ENCODE measurements at places on chromosomes 2 and 18. TPM values are rescaled to one million over a fixed set of nuclear protein-coding genes. Genes with fewer than 3 reads are reported as not detected.

Gene LGALSL
- total RNA-seq = 12.1 TPM

Gene TMEM18
- total RNA-seq = 31.4 TPM

Gene GNAL
- total RNA-seq = 2.4 TPM

GRCh38 chr18:58247363-58247834 is 203.4 kb downstream of the NEDD4L start:
- peak; percentile 30 for DNase-seq

DNA sequence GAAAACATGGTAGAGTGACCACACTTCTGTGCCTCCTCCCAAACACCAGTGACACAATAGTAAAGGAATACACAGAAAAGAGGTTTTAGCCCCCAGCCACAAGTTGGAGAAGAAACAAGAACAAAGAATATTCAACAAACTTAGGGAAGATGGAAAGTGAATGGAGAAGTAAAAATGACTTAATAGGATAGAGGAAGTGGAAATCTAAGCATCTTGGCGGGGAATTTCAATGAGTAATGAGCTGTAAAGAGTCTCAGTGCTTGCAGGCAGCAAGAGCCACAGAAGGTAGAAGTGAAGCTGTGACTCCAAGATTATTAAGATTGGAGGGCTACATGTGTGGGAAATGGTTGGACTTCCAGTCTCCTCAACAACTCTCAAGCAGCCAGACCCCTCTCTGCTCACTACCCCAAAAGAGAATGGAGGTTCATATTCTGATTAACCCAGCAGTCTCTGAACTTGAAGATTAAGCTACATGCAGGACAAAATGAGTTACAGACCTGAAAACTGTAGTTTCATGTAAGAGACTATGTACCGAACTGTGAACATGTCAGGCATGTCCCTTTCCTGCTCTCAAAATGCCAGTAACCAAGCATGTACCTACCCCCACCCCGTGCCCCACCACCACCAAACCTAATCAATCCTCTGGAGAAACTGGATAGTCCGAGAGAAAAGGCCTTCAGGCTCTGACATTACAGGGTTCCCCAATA is 16.9 kb upstream of the HNRNPLL start:
- no peak for DNase-seq

DNA sequence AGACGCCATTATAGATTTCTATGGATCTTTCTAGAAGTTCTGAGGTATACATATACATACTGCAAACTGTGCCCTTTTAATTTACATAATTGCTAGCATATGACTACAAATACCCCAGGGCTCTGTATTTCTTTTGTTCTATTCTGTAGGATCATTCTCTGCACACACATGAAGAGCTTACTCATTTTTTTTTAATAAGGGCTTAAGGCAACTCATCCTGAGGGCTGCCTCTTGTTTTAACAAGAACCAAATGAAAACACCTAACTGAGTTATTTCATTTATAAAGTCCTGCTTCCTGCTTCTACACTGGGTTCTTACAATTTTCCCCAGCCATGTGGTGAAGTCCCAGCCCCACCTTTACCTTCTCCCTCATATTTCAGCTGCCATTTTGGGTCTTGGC is 390.5 kb downstream of the IRS1 start:
- DNase-seq = no peak

GRCh38 chr2:134227666-134228065 is 26.2 kb upstream of the MGAT5 start:
- DNase-seq = no peak

- no peak for DNase-seq
These were observed 65.1 kb downstream of the CERS6 start for GRCh38 chr2:168521053-168521741.

GRCh38 chr2:186068139-186068801 is 329.7 kb downstream of the FSIP2 start:
- no peak for DNase-seq

GRCh38 chr18:49070552-49070951 is 119.8 kb upstream of the SMAD7 start:
- DNase-seq = no peak

DNA sequence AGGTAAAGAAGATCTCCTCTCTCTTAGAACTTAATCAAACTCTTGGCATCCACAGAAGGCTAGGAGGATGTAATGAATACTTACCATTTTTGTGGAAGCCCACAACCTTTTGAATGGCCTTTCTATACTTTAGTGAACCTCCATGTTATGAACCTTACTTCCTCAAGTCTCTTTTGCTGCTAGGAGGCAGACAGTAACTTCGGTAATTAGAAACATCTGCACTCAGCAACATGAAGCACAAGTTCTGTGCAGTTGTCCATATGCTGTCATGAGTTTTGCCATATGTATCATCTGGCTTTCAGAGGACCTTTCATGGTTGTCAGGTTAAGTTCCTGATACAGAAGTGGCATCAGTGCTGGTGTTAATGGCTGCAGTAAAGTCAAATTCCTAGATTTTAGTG is 50.4 kb downstream of the PDK1 start:
- DNase-seq = no peak

DNA sequence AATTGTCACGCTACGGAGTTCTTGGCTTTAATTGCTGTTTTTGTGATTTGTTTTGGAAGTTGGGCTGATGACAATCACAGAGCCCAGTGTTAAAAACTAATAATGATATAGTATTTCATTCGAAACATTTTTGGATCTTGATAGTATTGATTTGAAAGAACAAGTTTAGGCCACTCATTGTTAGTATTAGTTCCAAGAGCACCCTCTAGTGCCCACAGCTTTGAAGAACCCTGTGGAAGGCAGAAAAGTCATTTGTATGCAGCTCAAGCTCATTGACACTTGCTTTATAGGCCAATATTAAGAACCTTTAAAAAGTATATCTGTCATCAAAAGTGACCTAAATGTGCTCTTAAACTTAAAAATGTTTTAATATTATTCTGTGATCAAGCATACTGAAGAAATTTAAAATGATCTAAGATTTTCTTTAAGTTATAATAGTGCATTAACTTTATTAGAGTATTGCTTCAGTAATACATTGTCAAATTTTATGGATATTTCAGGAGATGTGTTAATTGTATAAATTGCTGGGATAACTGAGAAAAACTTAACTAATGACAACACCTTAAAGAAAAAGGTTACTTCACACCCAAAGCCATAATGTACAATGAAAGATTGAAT is 191.0 kb downstream of the GRB14 start:
- no peak for DNase-seq

DNA sequence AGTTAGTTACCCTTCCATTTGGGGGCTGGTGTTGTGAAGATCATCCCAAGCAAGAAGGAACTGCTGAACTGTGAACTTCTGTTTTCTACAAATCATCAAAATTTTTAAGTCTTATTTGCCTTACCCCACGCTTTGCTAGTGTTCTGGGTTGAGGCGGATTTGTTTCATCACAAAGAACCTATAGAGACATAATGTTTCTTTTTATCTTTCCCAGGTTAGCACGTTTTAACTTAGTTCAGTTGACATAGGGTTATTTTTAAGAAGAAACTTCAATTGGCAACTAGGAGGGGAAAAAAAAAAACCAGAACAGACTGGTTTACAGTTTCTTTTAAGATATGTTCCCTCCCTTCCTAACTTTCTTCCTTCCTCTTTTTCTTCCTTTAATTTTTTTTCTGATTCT is 31.1 kb upstream of the CERS6 start:
- DNase-seq = no peak

DNA sequence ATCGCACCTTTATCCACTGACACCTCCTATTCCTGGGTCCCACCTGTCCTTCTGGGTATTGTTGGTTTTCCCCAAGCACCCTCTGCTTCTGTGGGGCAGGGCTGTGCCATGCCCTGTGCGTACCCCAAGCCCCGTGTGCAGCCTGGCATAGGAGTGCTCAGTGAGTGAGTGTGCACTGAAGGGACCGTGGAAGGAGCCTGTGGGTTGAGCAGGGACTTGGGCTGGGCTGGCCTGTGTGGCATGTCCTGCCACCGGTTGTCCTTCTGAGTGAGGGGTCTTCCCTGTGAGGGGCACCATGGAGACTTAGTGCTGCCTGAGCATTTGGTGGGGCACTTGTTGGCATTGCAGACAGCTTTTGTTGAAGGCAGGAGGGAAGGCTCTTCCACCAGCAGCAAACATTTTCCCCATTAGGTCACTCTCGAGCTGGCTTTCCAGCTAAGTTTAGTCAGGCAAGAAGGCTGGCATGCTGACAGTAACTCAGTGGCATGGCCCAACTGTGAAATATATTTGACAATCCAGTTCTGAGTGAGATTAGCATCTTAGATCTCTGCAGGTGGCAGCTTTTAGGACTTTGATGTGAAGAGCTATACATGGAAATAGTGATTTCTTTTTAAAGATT is 64.7 kb downstream of the LPIN1 start:
- DNase-seq = no peak

Measured in upper lobe of left lung (tissue), 6 donors.